ENCODE measurements at places on chromosomes 11 and 22.

DNA sequence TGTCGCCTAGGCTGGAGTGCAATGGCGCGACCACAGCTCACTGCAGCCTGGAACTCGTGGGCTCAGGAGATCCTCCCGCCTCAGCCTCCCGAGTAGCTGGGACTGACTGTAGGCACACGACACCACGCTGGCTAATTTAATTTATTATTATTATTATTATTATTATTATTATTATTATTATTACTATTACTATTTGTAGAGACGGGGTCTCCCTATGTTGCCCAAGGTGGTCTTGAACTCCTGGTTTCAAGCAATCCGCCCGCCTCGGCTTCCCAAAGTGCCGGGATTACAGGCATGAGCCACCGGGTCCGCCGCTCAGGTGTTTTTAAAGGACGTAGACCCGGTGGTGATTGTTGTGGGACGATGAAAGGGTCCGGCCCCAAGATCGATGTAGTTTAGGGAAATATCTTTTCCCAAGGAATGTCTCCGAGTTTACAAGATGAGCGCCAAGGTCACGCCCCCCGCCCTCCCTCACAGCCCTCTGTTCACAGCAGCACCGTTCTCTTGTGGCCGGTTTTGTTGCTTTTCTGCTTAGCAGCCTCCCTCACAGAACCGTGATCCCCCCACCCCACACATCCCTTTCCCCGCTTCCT lies 728 bp upstream of the POGLUT3 start:
- no peaks in the 10 kb centered on the region for H3K27me3 ChIP-seq
- peak; percentile 23 for DNase-seq
- peak overlapping the region; percentile 98 for H3K27ac ChIP-seq
- peaks cover 9% of the 10 kb centered on the region for H3K4me1 ChIP-seq

GRCh38 chr11:131246663-131247062 lies 123.8 kb upstream of the NTM start:
- H3K4me3 ChIP-seq = no peak overlapping the region
- no peaks in the 10 kb centered on the region for H3K27me3 ChIP-seq
- no peak overlapping the region for H3K27ac ChIP-seq

GRCh38 chr11:2758751-2759150 lies 59.0 kb upstream of the KCNQ1OT1 start:
- no peak overlapping the region for H3K4me3 ChIP-seq
- no peaks in the 10 kb centered on the region for H3K4me1 ChIP-seq
- H3K27ac ChIP-seq = no peak overlapping the region
- no peaks in the 10 kb centered on the region for H3K27me3 ChIP-seq
- DNase-seq = peak; percentile 4
- H3K36me3 ChIP-seq = no peaks in the 10 kb centered on the region

DNA sequence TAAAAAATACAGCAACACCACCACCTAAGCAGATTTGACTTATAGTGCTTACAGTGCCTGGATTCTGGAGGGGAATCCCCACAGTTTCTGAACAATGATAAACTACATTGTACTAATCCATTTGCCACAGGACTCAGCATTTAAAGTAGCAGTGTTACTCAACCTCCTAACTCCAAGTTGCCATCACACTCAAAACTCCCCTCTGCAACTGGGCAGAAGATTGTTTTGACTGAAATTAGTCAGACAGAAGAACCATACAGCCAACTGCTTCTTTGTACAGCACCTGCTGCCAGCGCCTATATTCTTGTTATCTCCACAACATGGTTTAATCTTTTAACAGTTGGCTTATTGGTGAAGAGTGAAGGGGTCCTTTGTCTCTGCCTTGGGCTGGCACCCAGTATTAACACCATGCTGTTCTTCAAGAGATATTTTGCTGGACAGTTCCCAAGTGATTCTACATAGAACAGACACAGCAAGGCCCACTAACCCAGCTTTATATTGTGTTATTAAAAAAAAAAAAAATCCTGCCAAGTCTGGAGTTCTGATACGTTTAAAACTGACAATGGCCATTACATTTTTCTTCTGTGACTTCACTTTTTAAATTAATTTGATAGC lies 273.2 kb downstream of the DCDC1 start:
- H3K27ac ChIP-seq = no peak overlapping the region
- H3K27me3 ChIP-seq = no peaks in the 10 kb centered on the region
- no peaks in the 10 kb centered on the region for H3K36me3 ChIP-seq

DNA sequence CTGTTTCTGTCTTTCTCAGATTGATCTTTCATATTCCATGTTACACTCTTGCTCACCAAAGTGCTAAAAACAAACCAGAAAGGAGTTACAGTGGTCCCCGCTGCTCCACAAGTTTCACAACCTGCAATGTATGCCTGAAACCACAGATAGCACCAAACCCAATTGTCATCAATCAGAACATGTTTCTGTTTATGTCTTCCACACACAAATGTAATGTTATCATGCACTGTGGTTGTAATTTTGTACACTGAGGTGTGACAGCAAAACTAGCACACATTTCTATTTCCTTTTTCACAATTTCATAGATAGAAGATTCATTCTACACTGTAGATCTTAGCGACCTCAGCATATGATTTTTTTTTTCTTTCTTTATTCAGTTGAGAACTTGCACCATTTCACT lies 1045.9 kb upstream of the RAG2 start:
- DNase-seq = no peak
- H3K27me3 ChIP-seq = no peaks in the 10 kb centered on the region
- no peak overlapping the region for H3K27ac ChIP-seq
- H3K4me3 ChIP-seq = no peak overlapping the region
- no peaks in the 10 kb centered on the region for H3K4me1 ChIP-seq

DNA sequence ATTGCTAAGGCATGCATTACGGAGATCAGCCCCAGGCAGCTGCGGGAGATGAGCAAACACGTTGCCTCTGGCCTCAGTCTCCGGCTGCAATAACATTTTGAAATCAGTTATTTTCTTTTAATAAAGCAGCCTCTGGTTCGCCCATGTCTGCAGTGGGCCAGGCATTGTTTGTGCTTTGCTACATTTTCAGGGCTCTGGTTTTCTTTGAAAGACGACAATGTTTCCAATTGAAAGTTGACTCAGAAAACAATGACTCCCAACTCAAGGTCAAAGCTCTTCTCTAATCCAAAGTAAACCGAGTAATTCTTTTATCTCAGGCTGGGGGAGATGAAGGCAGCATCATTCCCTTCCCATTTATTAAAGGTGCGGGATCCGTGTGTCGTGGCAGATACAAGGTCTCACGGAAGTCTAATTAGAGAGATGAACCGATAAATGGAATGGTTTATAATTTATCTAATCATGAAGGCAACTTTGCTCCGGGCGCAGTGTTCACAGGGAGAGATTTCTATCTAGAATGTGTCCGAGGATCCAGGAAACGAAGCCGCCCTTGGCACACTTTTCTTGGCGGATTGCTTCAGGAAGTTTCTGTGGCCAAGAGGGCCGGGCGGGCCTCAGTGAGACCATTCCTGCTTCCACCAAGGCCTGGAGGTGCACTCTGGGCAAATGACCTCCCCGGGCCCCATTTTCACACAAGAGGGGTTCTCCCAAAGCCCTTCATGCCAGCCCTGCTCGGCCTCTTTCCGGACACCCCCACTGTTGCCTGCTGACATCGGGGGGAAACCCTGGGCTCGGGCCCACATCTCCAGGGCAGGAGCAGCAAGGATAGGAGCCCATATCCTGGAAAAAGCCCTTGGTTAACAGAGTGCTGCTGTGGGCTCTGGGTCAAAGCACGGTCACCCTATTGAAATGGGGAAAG lies 811.4 kb downstream of the BRD1 start:
- no peak overlapping the region for H3K27ac ChIP-seq
- H3K36me3 ChIP-seq = no peaks in the 10 kb centered on the region
- no peaks in the 10 kb centered on the region for H3K27me3 ChIP-seq
- DNase-seq = peak; percentile 46
- H3K4me3 ChIP-seq = no peak overlapping the region

DNA sequence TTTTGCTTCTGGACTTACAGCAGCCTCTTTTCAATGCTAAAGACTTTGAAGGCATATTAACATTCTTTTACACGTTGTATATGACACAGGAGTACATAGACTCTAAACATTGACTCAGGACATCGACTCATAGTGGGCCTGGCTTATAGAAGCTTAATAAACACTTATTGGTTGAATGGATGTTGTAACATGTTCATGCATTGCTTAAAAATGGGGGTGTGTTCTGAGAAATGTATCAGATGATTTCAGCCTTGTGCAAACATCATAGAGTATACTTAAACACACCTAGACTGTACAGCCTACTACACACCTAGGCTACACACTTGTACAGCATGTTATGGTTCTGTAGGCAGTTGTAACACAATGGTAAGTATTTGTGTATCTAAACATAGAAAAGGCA lies 17.9 kb downstream of the TTC17 start:
- H3K27me3 ChIP-seq = no peaks in the 10 kb centered on the region
- H3K4me1 ChIP-seq = peaks cover 12% of the 10 kb centered on the region
- H3K27ac ChIP-seq = no peak overlapping the region
- no peak for DNase-seq
- no peaks in the 10 kb centered on the region for H3K36me3 ChIP-seq

DNA sequence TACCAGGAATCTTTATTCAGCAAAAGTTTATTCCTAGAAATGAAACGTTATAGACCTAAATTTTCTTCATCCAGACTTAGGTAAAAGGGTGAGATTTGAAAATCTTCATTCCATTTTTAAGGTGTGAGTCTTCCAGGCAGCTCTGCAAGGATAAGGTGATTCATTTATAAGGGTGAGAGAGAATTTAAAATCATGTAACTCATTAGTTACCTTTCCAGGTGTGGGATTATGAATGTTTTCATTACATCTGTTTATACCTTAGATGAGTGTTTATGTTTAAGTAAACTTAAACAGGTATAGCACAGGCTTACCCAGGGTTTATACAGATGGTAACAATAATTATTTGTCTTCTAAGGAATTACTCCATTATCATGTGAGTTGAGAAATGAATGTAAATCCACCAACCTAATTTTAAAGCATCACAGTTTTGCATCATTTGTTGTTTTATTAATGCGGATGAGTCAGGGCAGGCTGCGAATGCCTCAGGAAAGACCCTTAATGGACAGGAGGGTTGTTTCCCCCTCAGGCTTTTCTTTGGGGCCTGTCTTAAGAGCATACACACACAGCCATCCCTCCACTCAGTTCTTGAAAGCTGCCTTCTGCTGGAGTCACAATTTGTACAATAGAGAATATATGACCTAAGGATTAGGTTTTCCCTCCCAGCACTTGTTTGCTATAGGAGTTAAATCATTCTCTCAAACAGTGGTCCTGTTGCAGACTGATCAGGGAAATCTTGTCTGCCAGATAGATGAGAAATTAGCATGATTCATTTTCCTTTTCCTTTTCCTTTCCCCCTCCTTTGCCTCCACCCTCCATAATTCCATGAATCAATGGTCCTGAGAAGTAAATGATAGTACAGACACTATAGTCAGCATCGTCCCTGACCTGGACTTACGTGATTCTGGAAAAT lies 3.0 kb downstream of the PRSS23 start:
- DNase-seq = no peak
- peaks cover 6% of the 10 kb centered on the region for H3K4me1 ChIP-seq
- H3K27me3 ChIP-seq = no peaks in the 10 kb centered on the region
- H3K27ac ChIP-seq = no peak overlapping the region
- no peaks in the 10 kb centered on the region for H3K36me3 ChIP-seq

- no peaks in the 10 kb centered on the region for H3K27me3 ChIP-seq
- peaks cover 53% of the 10 kb centered on the region for H3K4me1 ChIP-seq
- H3K27ac ChIP-seq = no peak overlapping the region
- H3K36me3 ChIP-seq = no peaks in the 10 kb centered on the region
These were observed 10.0 kb downstream of the LGR4 start for GRCh38 chr11:27462543-27462942.

DNA sequence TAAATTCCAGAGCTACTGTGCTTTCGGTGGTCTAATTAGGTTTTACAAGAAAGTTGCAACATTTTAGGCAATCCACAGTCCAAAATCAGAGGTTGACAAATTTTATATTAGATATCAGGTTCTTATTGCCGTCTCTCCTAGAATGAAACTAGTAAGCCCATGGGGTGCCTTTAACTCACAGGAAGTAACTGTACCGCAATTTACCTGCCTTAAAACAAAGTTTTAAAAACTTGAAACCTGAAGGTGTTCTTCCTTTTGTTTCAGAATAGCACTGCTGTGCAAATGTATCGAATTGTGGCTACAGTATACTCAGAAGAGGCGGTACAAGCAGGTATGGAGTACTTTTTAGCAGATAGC lies 77.2 kb downstream of the PISD start:
- DNase-seq = no peak
- H3K4me3 ChIP-seq = no peak overlapping the region
- peak overlapping the region; percentile 1 for H3K27ac ChIP-seq
- H3K4me1 ChIP-seq = peaks cover 10% of the 10 kb centered on the region
- no peaks in the 10 kb centered on the region for H3K27me3 ChIP-seq
- H3K36me3 ChIP-seq = peaks cover 13% of the 10 kb centered on the region

- peak; percentile 21 for DNase-seq
- H3K27me3 ChIP-seq = no peaks in the 10 kb centered on the region
These were observed 1.7 kb downstream of the DRD4 start for GRCh38 chr11:638631-639331.

DNA sequence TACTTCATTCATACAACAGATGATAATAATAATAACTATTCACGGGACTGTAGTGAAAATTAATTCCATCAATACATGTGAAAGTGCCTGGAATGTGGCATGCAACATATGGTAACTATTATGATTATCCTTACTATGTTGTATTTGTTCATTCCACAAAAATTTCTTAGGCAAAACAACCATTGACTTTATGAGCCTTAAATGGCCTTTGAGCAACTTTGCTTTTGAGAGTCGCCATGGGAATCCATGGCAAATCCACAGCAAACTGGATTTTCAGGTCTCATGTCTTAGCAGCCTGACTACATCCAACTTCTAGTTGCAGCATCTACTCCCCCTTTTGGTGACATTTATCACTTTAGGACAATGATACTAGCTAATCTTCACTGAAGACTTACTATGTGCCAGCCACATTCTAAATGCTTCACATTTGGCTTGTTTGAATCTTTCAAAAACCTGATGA lies 56.8 kb downstream of the SLC1A2 start:
- peaks cover 45% of the 10 kb centered on the region for H3K4me1 ChIP-seq
- H3K36me3 ChIP-seq = no peaks in the 10 kb centered on the region
- no peaks in the 10 kb centered on the region for H3K27me3 ChIP-seq
- H3K27ac ChIP-seq = no peak overlapping the region
- no peak overlapping the region for H3K4me3 ChIP-seq

- no peak overlapping the region for H3K27ac ChIP-seq
- H3K4me3 ChIP-seq = no peak overlapping the region
These were observed 860 bp downstream of the UPK2 start for GRCh38 chr11:118956847-118957469.

- H3K4me1 ChIP-seq = peaks cover 10% of the 10 kb centered on the region
- peak overlapping the region; percentile 78 for H3K27ac ChIP-seq
- no peaks in the 10 kb centered on the region for H3K36me3 ChIP-seq
- no peak overlapping the region for H3K4me3 ChIP-seq
- no peaks in the 10 kb centered on the region for H3K27me3 ChIP-seq
- DNase-seq = peak; percentile 63
These were observed 111.2 kb downstream of the ZNF280B start for GRCh38 chr22:22397292-22397870.
